ENCODE measurements at places on chromosomes 4 and X. TPM values are rescaled to one million over a fixed set of nuclear protein-coding genes. Genes with fewer than 3 reads are reported as not detected.

The TRPC3 gene
- total RNA-seq = 3.0 TPM

GRCh38 chr4:76655566-76656479, 220.8 kb downstream of the SHROOM3 start:
- H3K27me3 ChIP-seq = no peaks in the 10 kb centered on the region
- no peak overlapping the region for H3K27ac ChIP-seq
- no peaks in the 10 kb centered on the region for H3K36me3 ChIP-seq
- H3K4me1 ChIP-seq = no peaks in the 10 kb centered on the region

The NOX1 gene
- total RNA-seq = not detected

DNA sequence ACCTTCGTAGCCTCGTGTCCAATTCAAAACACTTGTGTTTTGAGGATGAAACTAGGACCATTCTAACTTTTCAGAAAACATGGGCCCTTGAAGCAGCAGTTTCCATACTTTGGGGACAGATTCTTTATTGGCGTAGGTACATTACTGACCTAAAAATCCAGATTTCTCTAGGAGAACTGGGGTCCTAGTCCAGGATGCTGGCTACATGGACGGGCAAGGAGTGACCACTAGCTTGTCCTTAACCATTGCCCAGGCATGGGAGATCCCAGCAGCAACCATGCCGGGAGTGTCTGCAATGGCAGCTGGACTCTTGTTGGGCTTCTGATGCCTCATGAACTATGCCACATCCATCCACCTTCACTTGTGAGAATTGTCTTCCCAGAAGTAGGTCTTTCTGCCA, 62.2 kb upstream of the WDR1 start:
- no peak overlapping the region for H3K27ac ChIP-seq
- H3K36me3 ChIP-seq = no peaks in the 10 kb centered on the region
- DNase-seq = no peak
- H3K4me3 ChIP-seq = no peak overlapping the region
- H3K27me3 ChIP-seq = peaks cover 4% of the 10 kb centered on the region
- peaks cover 8% of the 10 kb centered on the region for H3K4me1 ChIP-seq

The C4orf51 gene
- total RNA-seq = not detected

The TEX13B gene
- total RNA-seq = not detected

The AMOT gene
- total RNA-seq = 31.2 TPM

DNA sequence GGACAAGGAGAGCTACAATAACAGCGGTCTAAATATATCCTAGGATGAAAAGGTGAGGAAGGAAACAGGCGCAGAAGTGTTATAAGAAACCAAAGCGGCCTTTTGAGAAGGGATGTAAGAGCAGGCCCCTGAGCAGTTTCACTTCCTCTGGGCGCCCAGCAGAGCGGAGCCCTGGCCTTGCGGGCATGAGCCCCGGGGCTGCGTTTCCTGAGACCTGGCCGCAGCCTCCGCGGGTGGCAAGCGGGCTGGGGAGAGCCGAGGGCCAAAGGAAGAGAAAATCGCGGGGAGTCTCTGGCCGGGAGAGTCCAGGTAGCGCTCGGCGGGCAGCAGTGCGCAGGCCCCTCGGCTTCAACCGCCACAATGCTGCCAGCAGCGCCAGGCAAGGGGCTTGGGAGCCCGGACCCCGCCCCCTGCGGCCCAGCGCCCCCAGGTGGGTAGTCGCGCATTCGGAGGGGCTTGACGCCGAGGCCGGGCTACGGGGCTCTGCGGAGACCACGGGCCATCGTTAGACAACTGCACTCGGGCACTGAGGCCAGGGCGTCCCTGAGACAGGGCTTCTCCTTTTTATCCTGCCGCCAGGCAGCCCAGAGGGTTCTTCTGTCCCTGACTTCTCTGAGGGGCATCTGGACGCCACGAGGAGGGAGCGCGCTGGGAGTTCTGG, at the start of gene BANK1:
BANK1 (plus strand) TSS at position 210 of the 661 bp plus-strand sequence; CDS start at position 361, 151 bp downstream.
- peak within 1 kb of the TSS; percentile 91 for H3K4me3 ChIP-seq
- peaks cover 4% of the 10 kb centered on the region for H3K36me3 ChIP-seq
- peak within 1 kb of the TSS; percentile 91 for H3K27ac ChIP-seq
- DNase-seq = peak; percentile 89
- H3K4me1 ChIP-seq = peaks cover 8% of the 10 kb centered on the region
- peaks cover 3% of the 10 kb centered on the region for H3K27me3 ChIP-seq

The GRIA3 gene
- total RNA-seq = 0.51 TPM

GRCh38 chrX:70553516-70553915, 108.9 kb downstream of the DLG3 start:
- no peaks in the 10 kb centered on the region for H3K36me3 ChIP-seq
- no peak overlapping the region for H3K27ac ChIP-seq
- H3K4me1 ChIP-seq = no peaks in the 10 kb centered on the region
- no peak overlapping the region for H3K4me3 ChIP-seq
- no peak for DNase-seq
- H3K27me3 ChIP-seq = no peaks in the 10 kb centered on the region

The PF4V1 gene
- not detected for total RNA-seq

GRCh38 chr4:10129196-10130177, 12.9 kb upstream of the WDR1 start:
- H3K4me3 ChIP-seq = no peak overlapping the region
- H3K27ac ChIP-seq = no peak overlapping the region
- no peaks in the 10 kb centered on the region for H3K36me3 ChIP-seq
- no peaks in the 10 kb centered on the region for H3K4me1 ChIP-seq

The CDS1 gene
- total RNA-seq = 2.0 TPM

The HSFX2 gene
- 2.0 TPM for total RNA-seq

The PDGFRA gene
- 3.4 TPM for total RNA-seq

The ARHGAP4 gene
- total RNA-seq = 72.2 TPM

DNA sequence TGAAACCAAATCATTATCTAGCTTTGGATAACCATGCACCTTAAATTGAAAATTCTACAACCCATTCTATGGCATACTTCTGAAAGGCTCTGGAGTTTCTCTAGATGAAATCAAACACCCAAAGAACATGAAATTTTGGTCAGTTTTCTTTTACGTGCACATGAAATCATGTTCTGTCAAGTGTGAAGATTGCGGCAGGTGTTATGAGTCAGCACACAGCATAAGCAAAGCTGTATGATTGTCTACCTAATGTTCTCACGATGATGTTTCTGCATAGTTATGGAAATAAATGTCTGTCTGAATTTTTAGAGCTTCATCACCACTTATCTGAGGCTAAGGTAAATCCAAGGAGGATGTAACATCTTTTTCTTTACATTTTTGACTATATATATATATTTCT, 495.3 kb downstream of the IL1RAPL1 start:
- H3K4me1 ChIP-seq = no peaks in the 10 kb centered on the region
- DNase-seq = no peak
- no peak overlapping the region for H3K4me3 ChIP-seq
- H3K27me3 ChIP-seq = peaks cover 1% of the 10 kb centered on the region
- H3K36me3 ChIP-seq = no peaks in the 10 kb centered on the region
- H3K27ac ChIP-seq = no peak overlapping the region

DNA sequence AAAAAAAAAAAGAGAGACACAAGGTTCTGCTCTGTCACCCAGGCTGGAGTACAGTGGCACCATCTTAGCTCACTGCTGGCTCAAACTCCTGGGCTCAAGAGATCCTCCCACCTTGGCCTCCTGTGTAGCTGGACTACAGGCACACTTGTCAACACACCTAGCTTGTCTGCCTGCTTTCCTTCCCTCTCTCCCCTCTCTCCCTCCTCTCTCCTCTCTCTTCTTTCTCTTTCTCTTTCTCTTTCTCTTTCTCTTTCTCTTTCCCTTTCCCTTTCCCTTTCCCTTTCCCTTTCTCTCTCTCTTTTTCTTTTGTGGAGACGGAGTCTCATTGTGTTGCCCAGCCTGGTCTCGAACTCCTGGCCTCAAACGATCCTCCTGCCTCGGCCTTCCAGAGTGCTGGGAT, 132.1 kb downstream of the DIPK2B start:
- H3K27ac ChIP-seq = peak overlapping the region; percentile 42
- H3K4me1 ChIP-seq = peaks cover 6% of the 10 kb centered on the region
- no peak for DNase-seq
- peaks cover 17% of the 10 kb centered on the region for H3K36me3 ChIP-seq
- H3K4me3 ChIP-seq = no peak overlapping the region

DNA sequence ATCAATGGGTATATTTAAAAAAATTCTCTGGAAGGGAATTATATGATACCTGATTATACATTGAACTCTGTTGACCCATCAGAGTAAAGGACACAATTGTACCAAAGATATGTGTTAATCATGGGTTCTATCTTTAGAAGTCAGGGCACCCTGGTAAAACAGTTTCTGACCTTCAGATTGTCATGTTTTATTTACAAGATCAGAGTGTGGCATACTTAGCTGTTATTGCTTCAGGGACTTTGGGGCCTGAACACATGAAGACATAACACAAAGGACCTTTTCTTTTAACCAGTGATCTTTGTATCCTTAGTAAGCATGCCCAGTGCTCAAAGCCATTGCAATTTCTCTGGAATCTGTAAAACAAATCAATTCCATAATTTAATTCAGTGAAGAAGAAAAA, 204.8 kb upstream of the RPS6KA3 start:
- no peak overlapping the region for H3K4me3 ChIP-seq
- no peak overlapping the region for H3K27ac ChIP-seq
- no peak for DNase-seq
- no peaks in the 10 kb centered on the region for H3K36me3 ChIP-seq

DNA sequence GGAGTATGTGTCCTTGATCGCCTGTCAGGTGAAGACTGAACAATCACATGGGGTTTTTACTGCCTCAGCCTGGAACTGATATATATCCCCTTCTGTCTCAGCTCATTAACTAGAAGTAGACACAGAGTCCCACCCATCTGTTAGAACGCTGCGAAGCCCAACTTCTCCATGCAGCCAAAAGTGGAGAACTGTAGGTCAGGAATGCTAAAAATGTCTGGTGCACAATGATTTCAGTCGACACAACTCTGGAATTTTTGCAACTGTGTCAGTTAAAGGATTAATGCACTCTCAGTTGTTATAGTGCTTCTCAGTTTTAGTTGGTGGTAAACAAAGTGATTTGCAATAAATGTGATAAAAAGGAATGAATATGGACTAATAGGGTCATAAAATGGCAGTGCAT, 287.2 kb downstream of the INPP4B start:
- H3K36me3 ChIP-seq = no peaks in the 10 kb centered on the region
- DNase-seq = no peak
- peaks cover 2% of the 10 kb centered on the region for H3K27me3 ChIP-seq
- no peak overlapping the region for H3K27ac ChIP-seq

DNA sequence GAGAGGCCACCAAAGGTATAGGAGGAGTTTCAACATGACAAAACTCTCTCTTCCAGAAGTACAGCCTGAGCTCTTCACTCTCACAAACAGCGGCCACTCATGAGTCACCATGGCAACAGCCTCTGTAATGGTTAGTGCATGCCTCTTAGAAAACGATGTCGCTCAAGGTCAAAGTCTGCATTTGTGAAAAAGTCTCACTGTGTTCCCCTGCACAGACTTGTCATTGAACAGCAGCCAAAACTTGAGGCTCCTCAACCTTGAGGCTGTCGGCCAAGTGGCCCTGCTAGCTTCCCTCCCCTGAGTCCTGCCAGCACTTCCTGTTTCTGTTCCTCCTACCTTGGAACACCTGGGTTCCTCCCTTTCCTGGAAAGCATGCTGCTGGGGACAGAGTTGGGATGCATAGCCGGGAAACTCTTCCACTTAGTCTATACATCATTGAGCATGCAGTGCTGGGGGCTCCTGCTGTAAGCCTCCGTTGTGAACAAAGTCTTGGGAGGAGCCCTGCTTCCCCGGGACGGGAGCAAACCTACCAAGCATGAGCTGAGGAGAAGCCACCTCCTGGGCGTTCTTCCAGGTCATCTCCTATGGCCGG, 66.6 kb downstream of the ING2 start:
- peaks cover 3% of the 10 kb centered on the region for H3K27me3 ChIP-seq
- no peaks in the 10 kb centered on the region for H3K4me1 ChIP-seq
- DNase-seq = no peak
- H3K27ac ChIP-seq = no peak overlapping the region

The FAM184B gene
- 0.08 TPM for total RNA-seq

Data from endothelial cell (in vitro differentiated cells).